ENCODE measurements at places on chromosomes 5 and 9.

GRCh38 chr9:68653141-68653595 lies 51.9 kb upstream of the PIP5K1B start:
- DNase-seq, result peak; percentile 60

- no peak for DNase-seq
Measured at GRCh38 chr9:13383216-13383615, 103.7 kb upstream of the MPDZ start.

- DNase-seq, result no peak
Measured at GRCh38 chr5:73129143-73129542, 8.8 kb downstream of the TMEM171 start.

GRCh38 chr5:178326374-178326715 lies 93.7 kb upstream of the PHYKPL start:
- no peak for DNase-seq
